GM23248 (cell line): ENCODE measurements at places on chromosomes 2 and 18. TPM values are rescaled to one million over a fixed set of nuclear protein-coding genes. Genes with fewer than 3 reads are reported as not detected.

GRCh38 chr2:2683606-2684224, 352.6 kb upstream of the MYT1L start:
- DNase-seq, result no peak

GRCh38 chr2:144914622-144915318, 394.9 kb upstream of the ZEB2 start:
- peak; percentile 55 for DNase-seq

DNA sequence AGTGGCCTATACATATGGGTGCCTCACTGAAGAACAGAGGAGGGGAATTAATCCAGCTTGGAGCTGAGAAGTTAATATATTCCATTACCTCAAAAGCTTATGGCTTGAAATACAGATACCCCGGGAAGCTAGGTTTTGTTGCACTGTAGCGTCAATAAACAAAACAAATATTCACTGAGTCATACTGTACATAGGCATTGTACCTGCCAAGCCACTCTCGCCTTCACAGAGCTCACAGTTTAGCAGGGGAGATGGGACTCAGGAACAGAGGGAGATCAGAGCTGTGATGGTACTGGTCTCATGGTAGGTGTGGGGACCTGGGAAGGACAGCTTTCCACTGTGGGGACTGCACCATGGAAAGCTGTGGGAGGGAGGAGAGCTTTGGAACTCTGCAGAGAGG, 111.2 kb upstream of the ST6GAL2 start:
- DNase-seq, result no peak

GRCh38 chr2:185796758-185797157, 58.2 kb downstream of the FSIP2 start:
- DNase-seq, result no peak

- no peak for DNase-seq
These were observed 3.9 kb upstream of the CNDP2 start for GRCh38 chr18:74492259-74492658.

- DNase-seq, result no peak
These were observed 52.5 kb downstream of the TMEM18 start for GRCh38 chr2:624551-625347.

LCT gene
- not detected in 2 replicates for polyA plus RNA-seq

RTP5 gene
- polyA plus RNA-seq, result not detected in 2 replicates

GRCh38 chr2:104741860-104742259, 112.1 kb upstream of the POU3F3 start:
- DNase-seq, result no peak
